ENCODE measurements at places on chromosomes 3 and 15. TPM values are rescaled to one million over a fixed set of nuclear protein-coding genes. Genes with fewer than 3 reads are reported as not detected.

RIOX2 gene
- total RNA-seq, result 87.7 TPM

- H3K27ac ChIP-seq, result no peak overlapping the region
- H3K4me1 ChIP-seq, result no peaks in the 10 kb centered on the region
- no peaks in the 10 kb centered on the region for H3K36me3 ChIP-seq
- no peak for DNase-seq
- H3K4me3 ChIP-seq, result no peak overlapping the region
These were observed 55.6 kb downstream of the MECOM start for GRCh38 chr3:169607949-169608348.

ALDH1A2 gene
- total RNA-seq, result 0.57 TPM

GRCh38 chr3:197186887-197187588, 111.4 kb downstream of the DLG1 start:
- no peak overlapping the region for H3K27ac ChIP-seq
- no peaks in the 10 kb centered on the region for H3K36me3 ChIP-seq
- H3K27me3 ChIP-seq, result no peaks in the 10 kb centered on the region
- peak; percentile 74 for DNase-seq
- H3K4me3 ChIP-seq, result no peak overlapping the region
- peaks cover 8% of the 10 kb centered on the region for H3K4me1 ChIP-seq

Data from activated CD4-positive, alpha-beta T cell treated with anti-CD3 and anti-CD28 coated beads, Interleukin-2, amount 10 ng/mL, durations not matched to agents 24 days and 14 days (primary cell).